Hematopoietic multipotent progenitor cell treated with erythropoietin and hydrocortisone succinate and interleukin-3 and kit ligand, for 8 days (in vitro differentiated cells): ENCODE measurements at places on chromosomes 16 and 17.

DNA sequence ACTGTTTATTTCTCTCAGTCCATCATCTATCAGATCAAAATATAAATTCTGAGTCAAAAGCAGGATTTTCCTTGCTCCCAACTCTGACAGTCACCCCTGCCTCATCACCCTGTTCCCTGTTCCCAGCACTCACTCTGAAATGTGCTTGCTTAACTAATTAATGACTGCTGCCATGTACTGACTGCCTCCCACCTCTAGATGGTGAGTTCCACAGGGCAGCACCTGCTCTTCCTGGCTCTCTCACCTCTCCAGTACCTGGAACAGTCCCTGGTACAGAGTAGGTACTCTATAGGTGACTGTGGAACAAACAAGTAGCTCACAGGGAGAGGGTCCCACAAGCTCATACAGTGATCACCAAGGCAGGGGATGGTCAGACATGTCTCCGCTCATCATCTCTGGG, 114.3 kb upstream of the C16orf82 start:
- DNase-seq: no peak

- no peak for DNase-seq
Measured at GRCh38 chr17:51079049-51079448, 41.6 kb downstream of the SPAG9 start.

- no peak for DNase-seq
Measured at GRCh38 chr17:42563543-42563942, 1.6 kb downstream of the COASY start.

DNA sequence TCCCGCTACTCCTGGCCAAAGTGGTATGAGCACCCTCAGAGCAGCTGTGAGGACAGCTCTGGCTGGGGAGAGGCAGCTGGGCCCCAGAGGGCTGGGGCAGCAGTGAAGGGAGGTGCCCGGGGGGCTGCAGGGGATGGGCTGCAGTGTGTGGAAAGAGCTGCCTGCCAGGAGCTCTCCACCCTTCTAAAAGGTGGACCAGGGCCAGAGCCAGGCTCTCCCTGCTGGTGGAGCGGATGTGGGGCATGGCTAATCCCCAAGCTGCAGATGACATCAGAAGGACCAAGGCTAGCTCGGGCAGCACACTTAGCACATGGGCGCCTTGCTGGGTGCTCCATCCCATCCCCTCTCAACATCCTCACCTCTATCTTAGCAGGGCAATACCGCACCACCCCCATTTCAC, 103.1 kb downstream of the SDK2 start:
- DNase-seq: no peak

- no peak for DNase-seq
Measured at GRCh38 chr17:14004927-14005620, 64.2 kb upstream of the COX10 start.

DNA sequence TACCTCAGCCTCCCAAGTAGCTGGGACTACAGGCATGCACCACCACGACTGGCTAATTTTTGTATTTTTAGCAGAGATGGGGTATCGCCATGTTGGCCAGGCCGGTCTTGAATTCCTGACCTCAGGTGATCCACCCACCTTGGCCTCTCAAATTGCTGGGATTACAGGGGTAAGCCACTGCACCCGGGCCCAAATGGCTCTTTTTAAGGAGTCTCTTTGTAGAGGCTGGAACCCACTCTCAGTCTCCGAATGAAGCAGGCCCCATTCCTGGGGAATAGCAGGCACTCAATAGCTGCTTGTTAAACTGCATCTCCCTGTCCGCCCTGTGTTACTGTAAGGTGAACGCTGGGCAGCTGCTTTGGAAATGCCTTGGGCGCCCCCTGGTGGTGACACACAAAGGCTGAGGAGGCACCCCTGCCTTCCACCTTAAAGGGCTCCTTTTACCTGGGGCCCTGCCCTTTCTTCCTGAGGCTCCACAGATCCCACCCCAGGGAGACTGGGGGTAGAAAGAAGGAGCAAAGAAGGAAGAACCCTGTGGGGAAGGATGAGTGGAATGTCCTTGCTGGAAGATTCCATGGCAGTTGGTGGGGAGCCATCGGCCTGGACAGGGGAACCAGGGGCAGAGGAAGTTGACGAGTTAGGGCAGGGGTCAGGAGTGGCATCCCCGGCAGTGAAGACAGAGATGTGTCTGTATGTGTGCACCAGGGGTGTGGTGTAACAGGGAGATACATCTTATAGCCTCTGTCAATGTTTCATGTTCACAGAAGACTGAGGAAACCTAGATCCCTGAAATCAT, 6.1 kb upstream of the SP2 start:
- DNase-seq: peak; percentile 80
